ENCODE measurements at places on chromosomes 12 and 14.

DNA sequence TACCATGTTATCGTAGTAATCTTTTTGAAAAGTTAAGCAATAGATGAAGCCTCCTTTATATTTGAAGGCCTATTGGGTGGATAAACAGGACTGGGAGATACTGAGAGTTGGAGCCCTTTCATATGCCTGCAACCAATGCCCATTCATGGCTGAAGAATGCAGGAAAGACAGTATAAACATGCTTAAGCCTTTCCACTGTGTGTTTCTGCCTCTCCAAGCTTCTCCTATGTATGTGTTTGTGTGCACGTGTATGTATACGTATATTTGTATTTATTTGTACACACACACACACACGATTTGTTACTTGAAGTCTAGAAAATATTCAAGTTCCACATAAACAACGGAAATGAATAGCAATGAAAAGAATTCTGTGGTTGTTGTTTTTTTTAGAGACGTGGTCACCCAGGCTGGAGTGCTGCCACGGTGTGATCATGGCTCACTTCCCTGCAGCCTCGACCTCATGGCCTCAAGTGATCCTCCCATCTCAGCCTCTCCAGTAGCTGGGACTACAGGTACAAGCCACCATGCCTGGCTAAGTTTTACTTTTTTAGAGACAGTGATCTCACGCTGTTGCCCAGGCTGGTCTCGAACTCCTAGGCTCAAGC lies 1453.5 kb downstream of the AACS start:
- no peak for DNase-seq

DNA sequence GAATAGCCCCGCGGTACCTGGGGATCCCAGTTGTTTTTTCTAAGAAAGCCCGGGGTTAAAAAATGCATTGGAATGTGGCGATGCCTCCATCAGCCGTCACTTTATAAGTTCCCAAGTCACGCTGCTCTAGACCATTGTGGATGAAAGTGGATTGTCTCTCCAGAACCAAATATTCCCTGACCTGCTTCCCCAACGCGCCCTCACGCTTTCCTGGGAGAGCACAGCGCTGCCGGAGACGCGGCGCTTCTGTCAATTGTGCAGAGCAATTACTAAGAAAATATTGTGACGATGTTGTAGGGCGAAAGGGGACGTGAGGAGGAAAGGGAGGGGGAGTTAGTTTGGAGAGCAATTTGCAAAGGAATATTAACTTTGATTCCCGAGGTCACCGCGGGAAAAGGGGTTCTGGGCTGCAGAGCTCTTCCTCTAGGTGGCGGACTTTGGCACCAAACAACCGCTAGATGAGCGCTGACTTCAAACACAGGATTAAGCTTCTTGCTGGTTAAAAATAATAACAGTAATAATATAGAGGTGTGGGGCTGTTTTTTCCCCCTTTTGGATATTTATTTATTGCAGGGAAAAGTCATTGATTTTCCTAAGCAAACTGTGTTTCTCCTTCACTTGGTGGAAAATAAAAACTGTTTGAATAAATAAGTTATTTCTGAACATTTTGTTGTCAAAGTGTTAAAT lies 9.6 kb upstream of the FOXG1 start:
- DNase-seq, result no peak

DNA sequence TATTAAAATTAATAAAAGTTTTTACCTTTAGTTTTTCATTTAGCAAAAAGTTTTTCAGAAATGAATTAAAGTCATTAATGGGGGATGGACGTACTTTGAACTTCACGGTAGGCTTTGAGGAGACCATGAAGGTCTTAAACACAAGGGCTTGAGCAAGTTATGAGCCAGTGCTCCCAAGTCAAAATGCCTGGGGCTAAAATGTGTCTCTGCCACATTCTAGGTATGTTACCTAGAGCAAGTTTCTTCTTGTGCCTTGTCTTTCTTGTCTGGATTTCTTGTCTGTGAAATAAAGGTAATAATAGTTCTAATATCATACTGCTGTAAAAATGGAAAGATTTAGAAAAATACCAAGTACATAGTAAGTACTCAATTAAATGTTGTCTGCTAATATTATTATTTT lies 132.7 kb upstream of the USP15 start:
- DNase-seq, result no peak

GRCh38 chr12:5710260-5710878 lies 234.7 kb downstream of the ANO2 start:
- no peak for DNase-seq

DNA sequence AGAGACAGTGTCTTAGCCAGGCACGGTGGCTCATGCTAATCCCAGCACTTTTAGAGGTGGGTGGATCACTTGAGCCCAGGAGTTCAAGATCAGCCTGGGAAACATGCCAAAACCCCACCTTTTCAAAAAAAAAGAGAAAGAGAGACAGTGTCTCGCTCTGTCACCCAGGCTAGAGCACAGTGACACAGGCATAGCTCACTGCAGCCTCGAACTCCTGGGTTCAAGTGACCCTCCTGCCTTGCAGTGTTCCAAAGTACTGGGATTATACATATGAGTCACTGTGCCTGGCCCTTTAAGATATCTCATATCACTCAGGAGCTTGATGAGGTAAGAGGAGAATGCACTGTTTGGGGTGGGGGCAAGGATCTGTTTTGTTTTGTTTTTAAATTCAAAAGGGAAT lies 48.1 kb upstream of the LTBP2 start:
- no peak for DNase-seq

GRCh38 chr14:96745500-96746051 lies 51.6 kb upstream of the VRK1 start:
- no peak for DNase-seq

DNA sequence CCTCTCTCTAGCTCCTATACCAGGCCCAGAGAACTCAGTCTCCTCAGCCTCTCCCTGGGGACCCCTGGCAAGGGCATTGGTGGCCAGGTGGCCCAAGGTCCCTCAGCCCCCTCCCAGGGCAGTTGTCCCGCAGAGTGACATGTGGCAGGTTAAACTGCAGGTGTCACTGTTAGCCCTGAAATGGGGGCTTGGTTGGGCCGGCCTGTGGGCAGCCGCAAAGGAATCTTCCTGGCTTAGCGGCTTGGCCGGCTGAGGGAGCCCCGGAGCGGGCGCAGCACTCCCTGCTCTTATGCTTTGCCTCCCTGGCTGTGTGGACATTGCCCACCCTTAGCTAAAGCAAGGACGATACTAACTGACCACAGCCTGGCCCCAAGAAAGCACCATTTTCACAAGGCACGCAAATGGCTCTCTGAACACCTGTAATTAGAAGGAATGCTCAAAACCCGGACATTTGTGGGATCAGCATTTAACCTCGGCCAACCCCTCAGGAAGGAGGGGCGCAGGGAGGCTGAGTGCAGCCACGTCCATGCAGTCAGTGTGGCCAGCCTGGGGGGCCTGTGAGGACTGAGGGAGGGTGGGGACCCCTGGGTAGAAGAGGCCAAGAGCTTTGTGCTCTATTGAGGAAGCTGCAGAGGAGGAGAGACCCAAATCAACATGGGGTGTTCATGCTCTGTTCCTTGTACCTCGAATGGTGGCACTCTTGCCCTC lies 82.2 kb downstream of the PAPOLA start:
- DNase-seq, result no peak

- no peak for DNase-seq
Measured at GRCh38 chr14:67541448-67542387, 8.6 kb downstream of the PLEKHH1 start.

- no peak for DNase-seq
Measured at GRCh38 chr12:108693751-108694150, 37.6 kb downstream of the CORO1C start.

- no peak for DNase-seq
Measured at GRCh38 chr14:54435500-54435981, 5.6 kb downstream of the CNIH1 start.

- no peak for DNase-seq
Measured at GRCh38 chr14:104442107-104442551, 137.4 kb upstream of the C14orf180 start.

GRCh38 chr12:50047693-50048250 lies 9.6 kb upstream of the ASIC1 start:
- DNase-seq, result no peak

DNA sequence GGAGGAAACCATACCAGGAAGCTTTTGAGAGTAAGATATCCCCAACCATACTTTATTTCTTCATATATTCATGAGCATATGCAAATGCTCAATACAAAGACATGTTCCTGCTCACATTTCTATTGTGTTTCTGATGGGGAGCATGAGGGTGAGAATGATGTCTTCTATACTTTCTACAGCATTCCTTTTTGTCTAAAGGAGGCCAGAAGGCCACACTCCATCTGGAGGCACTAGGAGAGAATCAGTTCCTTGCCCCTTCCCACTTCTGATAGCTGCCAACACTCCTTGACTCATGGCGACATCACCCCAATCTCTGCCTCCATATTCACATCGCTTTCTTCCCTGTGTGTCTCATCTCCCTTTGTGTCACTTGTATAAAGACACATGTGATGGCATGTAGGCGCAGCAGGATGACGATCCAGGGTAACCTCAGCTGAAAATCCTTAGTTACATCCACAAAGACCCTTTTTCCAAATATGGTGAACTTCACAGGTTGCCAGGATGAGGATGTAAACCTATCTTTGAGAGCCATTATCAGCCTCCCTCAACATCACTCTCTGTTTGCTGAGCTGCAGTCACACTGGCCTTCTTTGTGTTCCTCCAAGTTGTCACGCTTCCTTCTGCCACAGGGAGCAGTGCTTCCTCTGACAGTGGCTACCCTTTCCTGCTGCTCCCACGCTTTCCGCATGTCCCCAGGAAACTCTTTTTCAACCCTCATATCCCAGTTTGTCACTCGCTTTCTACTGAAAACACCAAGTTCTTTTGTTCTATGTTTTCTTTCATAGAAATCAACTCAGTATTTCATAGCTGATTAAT lies 96.9 kb downstream of the STXBP6 start:
- no peak for DNase-seq

DNA sequence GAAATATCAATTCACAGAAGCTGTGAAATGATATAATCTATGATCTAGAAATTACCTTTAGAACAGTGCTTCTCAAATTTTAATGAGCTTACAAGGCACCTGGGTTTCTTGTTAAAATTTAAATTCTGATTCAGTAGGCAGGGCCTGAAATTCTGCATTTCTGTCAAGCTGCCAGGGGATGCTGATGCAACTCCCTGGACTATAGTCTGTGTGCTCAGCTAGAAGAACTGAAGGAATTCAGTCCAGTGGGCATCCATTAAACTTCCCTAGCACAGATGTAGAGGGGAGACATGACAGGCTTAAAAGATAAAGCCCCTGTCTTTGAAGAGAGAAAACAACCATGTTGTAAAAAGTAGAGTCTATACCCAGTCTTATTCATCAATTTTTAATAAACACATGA lies 441.8 kb downstream of the TMTC2 start:
- no peak for DNase-seq

DNA sequence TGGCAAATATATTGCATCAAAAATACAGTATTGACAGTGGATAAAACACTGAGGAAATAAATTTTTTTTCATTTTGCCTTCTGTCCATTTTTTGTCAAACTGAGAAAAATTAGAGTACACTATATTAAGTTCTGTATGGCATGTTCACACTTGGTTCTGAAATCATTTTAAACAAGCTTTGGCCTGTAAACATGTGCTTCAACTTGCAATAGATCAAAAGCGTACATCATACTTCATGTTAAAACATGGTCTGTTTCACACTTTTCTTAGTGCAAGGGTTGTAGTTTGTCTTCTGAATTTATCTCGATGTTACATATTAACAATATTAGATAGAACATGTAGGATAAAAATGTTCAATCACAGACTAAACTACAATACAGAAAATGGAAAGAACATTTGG lies 208.0 kb downstream of the PCNX1 start:
- DNase-seq, result no peak

DNA sequence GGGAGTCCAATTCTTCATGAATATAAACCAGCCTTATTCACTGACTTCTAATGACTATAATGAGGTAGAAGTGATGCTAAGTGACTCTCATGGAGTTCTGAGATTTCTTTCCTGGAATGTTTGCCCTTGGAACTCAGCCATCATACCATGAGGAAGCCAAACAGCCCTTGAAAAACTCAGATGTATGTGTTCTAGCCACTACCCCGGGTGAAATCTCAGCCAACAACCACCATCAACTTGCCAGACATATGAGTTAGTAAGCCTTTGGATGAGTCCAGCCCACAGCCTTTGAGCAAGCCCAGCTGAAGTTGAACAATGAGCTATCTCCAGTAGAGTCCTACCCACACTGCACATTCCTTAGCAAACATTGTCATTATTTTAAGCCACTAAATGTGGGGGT lies 149.5 kb downstream of the SLC6A15 start:
- no peak for DNase-seq

- DNase-seq, result no peak
Measured at GRCh38 chr12:7289743-7290142, 14.1 kb upstream of the ACSM4 start.

DNA sequence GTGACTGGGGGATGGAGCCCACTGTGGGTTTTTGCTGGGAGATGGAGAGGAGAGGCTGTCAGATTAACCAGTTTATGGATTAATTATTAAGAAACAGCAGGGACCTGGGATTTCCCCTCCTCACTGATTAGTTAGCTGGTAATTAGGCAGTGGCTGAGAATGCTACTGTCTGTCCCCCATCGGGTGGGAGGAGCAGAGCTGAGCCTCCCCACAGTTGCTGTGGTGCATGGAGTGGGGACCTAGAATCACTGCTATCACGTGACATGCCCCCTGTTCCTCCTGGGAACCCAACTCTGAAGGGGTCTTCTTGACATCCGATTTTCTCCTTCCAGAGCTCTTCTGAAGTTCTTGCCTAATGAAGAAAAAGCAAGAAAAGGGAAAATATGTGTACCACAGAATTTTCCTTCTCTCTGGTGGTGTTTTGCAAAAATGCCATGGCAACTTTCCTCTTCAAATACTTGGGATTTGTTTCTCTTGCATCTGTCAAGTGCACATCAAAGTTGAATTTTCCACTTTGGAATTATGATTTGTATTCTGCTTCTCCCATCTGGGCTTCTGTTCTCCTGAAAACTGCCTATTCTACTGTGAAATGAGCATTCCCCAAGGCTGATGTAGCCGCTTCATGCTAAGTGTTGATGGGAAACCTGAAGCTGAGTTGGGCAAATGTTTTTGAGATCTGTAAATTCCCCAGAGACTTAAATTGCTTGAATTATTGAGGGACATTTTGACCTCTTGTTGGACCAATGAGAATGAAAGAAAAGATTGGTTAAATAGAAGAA lies 264.2 kb downstream of the RGS6 start:
- DNase-seq, result no peak

GRCh38 chr14:100873096-100873482 lies 30.4 kb downstream of the RTL1 start:
- no peak for DNase-seq

GRCh38 chr12:88235183-88235833 lies 93.2 kb downstream of the TMTC3 start:
- no peak for DNase-seq

- DNase-seq, result no peak
Measured at GRCh38 chr12:6613776-6614512, 6.8 kb upstream of the CHD4 start.

GRCh38 chr12:10365696-10366405 lies 24.0 kb downstream of the KLRK1 start:
- DNase-seq, result no peak

DNA sequence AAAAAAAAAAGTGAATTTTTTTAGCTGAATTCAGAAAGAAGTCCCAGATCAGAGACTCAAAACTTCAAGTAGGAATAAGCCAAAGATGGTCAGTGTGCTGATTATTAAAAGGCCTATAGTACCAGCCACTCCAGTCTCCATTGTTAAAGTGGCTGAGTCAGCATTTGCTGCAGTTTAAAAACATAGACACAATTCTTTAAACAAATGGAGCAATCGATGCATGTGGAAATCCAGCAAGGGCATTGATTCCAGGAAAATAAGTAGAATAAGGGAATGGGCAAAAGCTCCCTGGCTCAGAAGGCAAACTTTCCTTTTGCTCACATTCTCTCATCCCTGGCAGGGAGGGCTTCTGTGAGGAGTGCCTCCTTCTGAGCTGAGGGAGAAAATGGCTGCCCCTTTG lies 317.6 kb downstream of the LRIG3 start:
- DNase-seq, result no peak

- no peak for DNase-seq
Measured at GRCh38 chr12:67116134-67116533, 153.0 kb upstream of the CAND1 start.
